ENCODE measurements at places on chromosomes 12 and 14.

DNA sequence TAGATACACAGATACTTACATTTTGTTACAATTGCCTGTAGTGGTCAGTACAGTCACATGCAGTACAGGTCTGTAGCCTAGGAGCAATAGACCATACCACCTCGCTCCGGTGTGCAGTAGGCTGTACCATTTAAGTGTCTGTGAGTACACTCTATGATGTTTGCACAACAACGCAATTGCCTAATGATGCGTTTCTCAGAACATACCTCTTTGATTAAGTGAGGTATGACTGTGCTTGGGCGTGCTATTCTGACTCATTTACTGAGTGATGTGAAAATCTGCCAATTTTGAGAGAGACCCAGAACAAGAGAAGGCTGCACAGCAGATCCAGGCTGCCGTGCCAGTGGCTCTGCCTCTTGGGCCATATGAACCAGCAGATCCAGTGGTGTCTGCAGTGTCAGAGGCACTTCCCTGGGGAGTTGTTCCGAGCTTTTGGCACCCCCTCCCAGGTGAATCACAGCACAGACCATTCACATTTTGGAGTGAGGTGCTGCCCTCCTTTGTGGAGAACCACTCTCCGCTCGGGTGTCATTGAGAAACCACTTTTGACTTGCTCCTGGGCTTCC, 20.4 kb downstream of the DLK1 start:
- DNase-seq: peak; percentile 89

DNA sequence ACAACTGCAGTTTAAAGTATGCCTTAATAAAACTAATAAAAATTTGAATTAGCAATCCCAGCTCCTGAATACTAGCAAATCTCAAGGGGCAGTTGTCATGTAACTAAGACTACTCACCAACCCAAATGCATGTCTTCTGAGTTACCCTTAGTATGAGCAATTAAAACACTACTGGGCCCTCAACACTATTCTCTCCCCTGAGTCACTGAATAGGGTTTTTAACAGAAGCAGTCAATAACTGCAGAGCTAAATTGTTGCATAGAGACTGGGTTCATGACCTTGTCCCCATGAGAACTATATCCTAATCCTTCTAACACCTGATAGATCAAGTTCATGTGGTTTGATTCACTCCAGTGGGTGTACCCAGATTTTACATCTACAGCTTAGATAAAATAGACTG, 38.8 kb downstream of the MDM1 start:
- no peak for DNase-seq

DNA sequence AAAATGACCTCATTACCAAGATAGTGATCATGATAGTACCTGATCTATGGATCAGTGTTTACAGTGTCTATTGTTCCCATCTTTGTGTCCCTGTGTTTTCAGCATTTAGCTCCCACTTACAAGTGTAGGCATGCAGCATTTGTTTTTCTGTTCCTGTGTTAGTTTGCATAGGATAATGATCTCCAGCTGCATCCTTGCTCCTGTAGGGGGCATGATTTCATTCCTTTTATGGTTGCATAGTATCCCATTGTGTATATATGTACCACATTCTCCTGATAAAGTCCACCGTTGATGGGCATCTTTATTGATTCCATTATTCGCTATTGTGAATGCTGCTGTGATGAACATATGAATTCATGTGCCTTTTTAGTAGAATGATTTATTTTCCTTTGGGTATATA, 215.4 kb upstream of the NAV3 start:
- no peak for DNase-seq

- DNase-seq: peak; percentile 78
Observed at GRCh38 chr12:55619354-55620138, 17.1 kb upstream of the OR10P1 start.

GRCh38 chr12:112198120-112198733, 72.9 kb downstream of the TRAFD1 start:
- peak; percentile 64 for DNase-seq

DNA sequence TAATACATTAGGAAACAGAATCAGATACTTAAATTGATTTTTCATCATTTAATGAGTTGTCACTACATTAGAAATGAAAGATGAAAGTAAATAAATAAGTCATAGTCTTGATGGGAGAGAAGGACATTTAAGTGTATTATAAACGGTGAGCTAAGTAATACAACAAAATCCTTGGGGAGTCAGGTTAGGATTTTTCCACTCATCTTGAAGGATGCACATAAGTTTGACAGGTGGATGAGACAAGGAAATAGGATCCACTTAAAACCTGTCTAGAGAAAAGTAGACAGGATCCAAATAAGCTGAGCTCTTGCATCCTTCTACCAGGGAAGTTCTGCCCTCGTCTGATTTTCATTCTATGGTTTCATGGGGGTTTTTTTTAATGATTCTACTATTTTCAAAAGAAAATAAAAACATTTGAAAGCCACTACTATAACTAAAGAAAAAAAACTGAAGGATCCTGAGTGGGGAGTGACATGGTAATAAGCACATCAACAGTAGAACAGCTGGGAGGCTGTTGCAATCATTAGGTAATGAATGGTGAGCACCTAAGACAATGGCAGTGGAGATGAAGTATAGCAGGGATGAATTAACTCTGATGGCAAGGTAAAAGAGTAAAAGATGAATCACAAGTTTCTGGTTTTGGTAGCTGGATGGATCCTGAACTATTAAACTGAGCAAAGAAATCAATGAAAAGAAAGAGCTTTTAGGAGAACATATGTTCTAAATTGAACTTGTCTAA, 17.0 kb downstream of the CEP128 start:
- no peak for DNase-seq

DNA sequence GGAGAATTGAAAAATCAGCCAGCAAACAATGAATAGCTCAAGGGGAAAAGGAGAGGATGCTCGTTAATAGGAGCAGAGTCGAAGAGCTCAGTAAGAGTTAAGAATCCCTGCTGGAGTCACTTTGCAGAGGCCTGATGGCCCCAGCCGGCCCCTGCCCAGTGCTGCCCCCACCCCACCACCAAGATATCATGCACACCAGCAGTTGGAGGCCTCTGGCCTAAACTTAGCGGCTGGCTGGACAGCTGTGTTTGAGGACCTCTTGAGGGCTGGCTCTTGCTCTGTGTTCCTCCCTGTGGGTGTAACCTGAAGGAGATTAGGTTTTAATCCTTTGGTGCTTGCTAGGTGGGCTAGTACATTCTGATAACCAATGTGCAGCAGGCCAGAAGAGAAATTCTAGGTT, 142.0 kb downstream of the PLXNC1 start:
- DNase-seq: no peak
